EL (cell line): ENCODE measurements at places on chromosomes 1 and 21.

GRCh38 chr1:95196017-95196416, 38.0 kb upstream of the RWDD3 start:
- DNase-seq: no peak

DNA sequence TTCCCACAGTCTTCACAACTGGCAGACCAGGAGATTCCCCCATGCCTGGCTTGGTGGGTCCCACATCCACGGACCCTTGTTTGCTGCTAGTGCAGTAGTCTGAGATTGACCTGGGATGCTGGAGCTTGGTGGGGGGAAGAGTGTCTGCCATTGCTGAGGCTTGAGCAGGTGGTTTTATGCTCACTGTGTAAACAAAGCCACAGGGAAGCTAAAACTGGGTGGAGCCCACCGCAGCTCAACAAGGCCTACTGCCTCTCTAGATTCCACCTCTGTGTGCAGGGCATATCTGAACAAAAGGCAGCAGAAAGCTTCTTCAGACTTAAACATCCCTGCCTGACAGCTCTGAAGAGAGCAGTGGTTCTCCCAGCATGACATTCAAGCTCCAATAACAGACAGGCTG, 177.3 kb upstream of the ETV3 start:
- DNase-seq: no peak

GRCh38 chr1:6612641-6613360, 730 bp upstream of the PHF13 start:
- peak; percentile 50 for DNase-seq

- DNase-seq: peak; percentile 63
Observed at GRCh38 chr1:10508511-10508951, 33.8 kb downstream of the PEX14 start.

DNA sequence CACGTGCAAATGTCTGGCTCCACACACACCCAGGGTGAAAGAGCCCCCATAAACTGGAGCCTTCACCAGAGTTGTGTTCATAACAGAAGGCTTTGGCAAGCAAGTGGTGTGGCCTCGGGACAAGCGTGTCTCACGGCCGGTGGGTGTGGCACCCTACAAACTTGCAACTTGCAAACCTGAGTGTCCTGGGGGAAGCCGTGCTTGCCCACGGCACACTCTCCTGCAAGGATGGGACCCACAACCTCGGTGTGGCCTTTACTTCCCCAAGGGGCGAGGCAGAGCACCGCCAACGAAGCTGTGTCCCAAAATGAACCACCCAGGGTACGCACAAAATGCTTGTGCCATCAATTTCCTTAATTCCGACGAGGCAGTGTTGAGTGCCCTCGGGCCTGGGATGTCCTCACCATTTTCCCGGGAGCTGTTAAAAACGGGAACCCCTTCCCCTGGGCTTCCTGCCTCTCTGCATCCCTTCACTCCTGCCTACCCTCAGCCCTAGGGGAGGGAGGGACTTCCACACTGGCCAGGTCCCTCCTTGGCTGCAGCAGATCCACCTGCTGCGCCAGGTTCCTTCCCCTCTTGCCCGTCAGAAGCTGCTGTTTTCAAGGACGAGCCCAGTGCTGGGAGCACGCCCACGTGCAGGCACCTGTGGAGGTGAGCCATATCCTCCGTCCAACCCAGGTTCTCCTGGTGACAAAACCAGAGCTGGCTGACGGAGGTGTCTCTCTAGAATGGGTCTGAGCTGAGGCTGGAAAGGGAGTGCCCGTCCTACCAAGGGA, 111.4 kb downstream of the NPHP4 start:
- no peak for DNase-seq

GRCh38 chr1:81587426-81587825, 213.3 kb upstream of the ADGRL2 start:
- DNase-seq: no peak

DNA sequence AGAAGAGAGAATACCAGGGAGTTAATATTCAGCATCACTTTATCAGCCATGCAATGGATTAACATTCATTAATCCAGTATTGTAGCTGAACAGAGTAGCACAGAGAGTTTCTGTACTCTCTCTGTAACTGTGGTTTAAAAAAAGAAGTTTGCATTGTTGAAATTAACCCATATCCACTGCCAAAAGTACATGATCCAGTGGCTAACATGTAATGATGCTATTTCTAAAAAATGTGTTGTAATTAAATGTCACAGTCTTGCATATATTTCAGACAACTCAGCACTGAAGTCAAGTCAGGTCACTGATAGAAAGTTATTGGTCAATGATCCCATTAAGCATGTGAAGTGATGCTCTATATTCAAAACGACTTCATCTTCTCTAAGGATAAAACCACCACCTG, 141.3 kb downstream of the NRIP1 start:
- peak; percentile 75 for DNase-seq

GRCh38 chr1:193120604-193121166, 1.1 kb upstream of the CDC73 start:
- DNase-seq: no peak

DNA sequence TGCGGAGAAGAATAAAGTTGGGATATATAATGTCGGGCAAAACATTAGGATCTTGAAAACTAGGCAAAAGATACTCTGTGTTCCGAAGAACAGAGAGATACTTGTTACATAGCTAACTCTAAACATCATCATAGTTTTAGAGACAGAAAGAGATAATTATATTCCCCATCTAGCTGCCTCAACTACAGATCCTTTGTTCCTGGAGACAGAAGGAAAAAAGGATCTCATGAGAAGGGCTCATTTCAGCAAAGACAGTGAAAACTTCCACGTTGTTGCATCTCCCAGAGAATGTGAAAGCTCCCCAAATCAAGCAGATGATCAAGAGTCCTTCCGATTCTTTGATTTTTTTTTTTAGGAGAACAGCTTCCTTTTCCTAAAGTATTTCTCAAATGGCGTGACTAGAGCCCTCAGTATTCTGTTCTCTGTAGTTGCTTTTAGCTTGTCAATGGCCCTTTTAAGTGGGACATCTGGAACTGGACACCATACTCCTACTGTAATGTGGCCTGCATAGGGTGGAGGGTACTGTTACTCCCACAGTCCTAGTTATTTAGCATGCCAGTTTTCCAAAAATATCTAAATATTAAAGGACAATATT, 1048.2 kb downstream of the TTLL7 start:
- DNase-seq: no peak
